Mammary epithelial cell (primary cell): ENCODE measurements at places on chromosomes 3 and 15. TPM values are rescaled to one million over a fixed set of nuclear protein-coding genes. Genes with fewer than 3 reads are reported as not detected.

LRRC34 gene
- 0.40 TPM for polyA plus RNA-seq

WNT5A gene
- 6.8 TPM for polyA plus RNA-seq

FOXL2NB gene
- 0.09 TPM for polyA plus RNA-seq

MRAS gene
- 14.3 TPM for polyA plus RNA-seq

CCDC39 gene
- polyA plus RNA-seq, result not detected

CHCHD6 gene
- polyA plus RNA-seq, result 30.0 TPM

MRPL47 gene
- 33.3 TPM for polyA plus RNA-seq

STRIT1 gene
- polyA plus RNA-seq, result not detected

CLDN11 gene
- 0.34 TPM for polyA plus RNA-seq

OR5H6 gene
- polyA plus RNA-seq, result not detected

SLC38A3 gene
- 0.06 TPM for polyA plus RNA-seq

PLCB2 gene
- polyA plus RNA-seq, result 0.97 TPM

CAMKV gene
- polyA plus RNA-seq, result 0.03 TPM

TMEM212 gene
- polyA plus RNA-seq, result not detected

AGBL1 gene
- not detected for polyA plus RNA-seq

DHFR2 gene
- 1.1 TPM for polyA plus RNA-seq

LYZL4 gene
- polyA plus RNA-seq, result not detected

ERICH6 gene
- 0.02 TPM for polyA plus RNA-seq

AMIGO3 gene
- polyA plus RNA-seq, result not detected

RCN2 gene
- 35.5 TPM for polyA plus RNA-seq

LRTM1 gene
- not detected for polyA plus RNA-seq

SI gene
- not detected for polyA plus RNA-seq

ATP13A5 gene
- polyA plus RNA-seq, result not detected

TICRR gene
- 8.3 TPM for polyA plus RNA-seq

CCR3 gene
- polyA plus RNA-seq, result not detected

SH2D7 gene
- not detected for polyA plus RNA-seq

SYNPR gene
- polyA plus RNA-seq, result not detected

PFN2 gene
- 271 TPM for polyA plus RNA-seq

PCYT1A gene
- 71.1 TPM for polyA plus RNA-seq

ATP13A4 gene
- 0.02 TPM for polyA plus RNA-seq

SH3GL3 gene
- polyA plus RNA-seq, result 0.16 TPM

ATP10A gene
- not detected for polyA plus RNA-seq

MKRN3 gene
- polyA plus RNA-seq, result not detected

SLC6A6 gene
- 13.4 TPM for polyA plus RNA-seq

P2RY1 gene
- 0.12 TPM for polyA plus RNA-seq

EIF2B5 gene
- polyA plus RNA-seq, result 32.8 TPM

EPHB1 gene
- polyA plus RNA-seq, result 0.03 TPM

FANCD2OS gene
- not detected for polyA plus RNA-seq

ACVR2B gene
- 1.9 TPM for polyA plus RNA-seq

TARS3 gene
- polyA plus RNA-seq, result 1.8 TPM

SLC22A13 gene
- 0.14 TPM for polyA plus RNA-seq

ABI3BP gene
- polyA plus RNA-seq, result 0.24 TPM

MINDY4B gene
- polyA plus RNA-seq, result not detected

HCLS1 gene
- polyA plus RNA-seq, result 0.06 TPM

PDZRN3 gene
- polyA plus RNA-seq, result 0.95 TPM

NAALADL2 gene
- polyA plus RNA-seq, result 0.15 TPM

SERPINI1 gene
- polyA plus RNA-seq, result 1.8 TPM

PLSCR2 gene
- not detected for polyA plus RNA-seq

FBN1 gene
- polyA plus RNA-seq, result 3.6 TPM

DNAH12 gene
- 0.02 TPM for polyA plus RNA-seq

TMEM115 gene
- polyA plus RNA-seq, result 33.2 TPM

NR2E3 gene
- polyA plus RNA-seq, result 0.03 TPM

RASGRP1 gene
- not detected for polyA plus RNA-seq

FAM81A gene
- polyA plus RNA-seq, result 0.97 TPM
